ENCODE measurements at places on chromosomes 4 and X.
A peak's percentile ranks its signal among the peaks of the same experiment; 100 is the strongest.

DNA sequence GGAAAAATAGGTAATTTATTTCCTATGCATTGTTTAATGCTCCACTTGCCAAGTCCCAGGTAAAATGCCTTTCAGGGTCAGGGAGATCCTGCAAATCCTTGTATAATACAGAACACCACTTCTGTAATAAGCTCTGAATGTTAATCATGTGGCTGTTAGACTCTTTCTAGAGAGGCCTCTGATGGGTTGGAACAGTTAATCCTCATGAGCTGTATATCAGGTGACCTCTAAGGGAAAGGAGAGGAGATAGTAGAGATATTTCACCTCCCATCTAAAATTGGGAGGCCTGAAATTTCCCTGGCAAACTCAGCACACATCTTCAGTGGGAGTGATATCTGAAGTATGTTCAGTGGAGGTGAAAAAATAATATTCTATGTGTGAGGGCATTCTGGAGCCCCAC is 210.6 kb upstream of the WDFY3 start:
- DNase-seq: no peak

- no peak for DNase-seq
Observed at GRCh38 chr4:185128272-185129119, 14.6 kb upstream of the SLC25A4 start.

DNA sequence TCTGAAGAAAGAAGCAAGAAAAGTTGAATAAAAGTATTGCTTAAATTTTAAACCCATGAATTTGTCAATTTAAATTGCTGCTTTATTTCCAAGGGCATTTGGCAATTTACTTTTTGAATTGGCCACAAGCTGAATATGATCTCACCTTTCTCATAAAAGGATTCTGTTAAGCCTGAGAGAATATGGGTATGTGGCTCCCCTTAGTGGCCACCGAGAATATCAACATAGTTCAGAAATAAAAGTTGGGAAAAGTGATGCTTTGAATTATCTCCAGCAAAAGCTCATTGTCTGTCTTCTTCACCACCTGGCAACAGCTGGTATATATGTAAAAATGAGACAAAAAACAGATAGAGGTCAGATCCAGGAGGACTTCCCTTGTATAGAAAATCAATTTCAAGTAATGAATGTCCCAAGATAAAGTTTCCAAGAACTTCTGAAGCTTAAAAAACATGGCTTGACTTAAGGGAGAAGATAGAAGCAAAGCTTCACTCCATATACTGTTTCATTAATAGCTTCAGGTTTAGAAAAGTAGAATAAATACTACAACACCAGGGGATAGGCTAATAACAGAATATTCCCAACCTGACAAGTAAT is 290.7 kb upstream of the FAM241A start:
- peak; percentile 75 for DNase-seq

GRCh38 chr4:186021461-186022167 is 47.3 kb upstream of the TLR3 start:
- DNase-seq: peak; percentile 34

GRCh38 chrX:7485061-7485460 is 337.1 kb upstream of the PUDP start:
- no peak for DNase-seq

GRCh38 chr4:2042947-2043395 is 16.2 kb upstream of the NAT8L start:
- DNase-seq: no peak

GRCh38 chr4:81601358-81601694 is 129.6 kb upstream of the RASGEF1B start:
- no peak for DNase-seq

DNA sequence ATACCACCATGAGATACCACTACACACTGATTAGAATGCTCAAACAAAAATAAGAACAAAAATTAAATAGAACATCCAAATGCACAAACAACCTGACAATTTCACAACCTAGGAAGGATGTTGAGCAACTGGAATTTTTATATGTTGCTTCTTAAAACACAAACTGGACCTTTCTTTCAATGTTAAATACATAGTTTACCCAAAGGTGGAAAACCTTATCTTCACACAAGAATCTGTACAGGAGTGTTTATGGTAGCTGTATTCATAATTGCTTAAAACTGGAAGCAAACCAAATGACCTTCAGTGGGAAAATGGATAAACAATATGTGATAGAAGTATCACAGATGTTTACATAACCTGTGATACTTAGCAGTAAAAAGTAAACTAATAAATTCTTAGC is 573.8 kb downstream of the MAGEB5 start:
- DNase-seq: no peak

DNA sequence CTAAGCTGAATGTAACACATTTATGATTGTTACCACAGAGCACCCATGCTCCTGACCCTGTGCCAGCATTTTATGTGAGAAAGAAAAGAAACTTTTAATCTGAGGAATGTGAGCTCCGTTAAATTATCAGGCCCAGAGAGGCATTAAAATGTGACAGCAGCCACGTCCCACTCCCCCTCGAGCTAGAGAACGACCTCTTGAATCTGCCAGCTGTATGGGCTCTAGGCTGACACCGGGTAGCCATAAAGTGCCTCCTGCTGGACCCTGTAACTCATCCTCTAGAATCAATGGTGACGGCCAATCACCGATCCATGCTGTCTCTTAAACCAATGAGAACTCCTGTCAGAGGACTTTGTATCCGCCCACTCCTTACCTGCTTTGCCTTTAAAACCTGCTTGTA is 110.2 kb upstream of the ADRA2C start:
- DNase-seq: no peak

GRCh38 chr4:157701695-157701994 is 471.2 kb downstream of the GASK1B start:
- no peak for DNase-seq
